ENCODE measurements at places on chromosomes 5 and 9.

DNA sequence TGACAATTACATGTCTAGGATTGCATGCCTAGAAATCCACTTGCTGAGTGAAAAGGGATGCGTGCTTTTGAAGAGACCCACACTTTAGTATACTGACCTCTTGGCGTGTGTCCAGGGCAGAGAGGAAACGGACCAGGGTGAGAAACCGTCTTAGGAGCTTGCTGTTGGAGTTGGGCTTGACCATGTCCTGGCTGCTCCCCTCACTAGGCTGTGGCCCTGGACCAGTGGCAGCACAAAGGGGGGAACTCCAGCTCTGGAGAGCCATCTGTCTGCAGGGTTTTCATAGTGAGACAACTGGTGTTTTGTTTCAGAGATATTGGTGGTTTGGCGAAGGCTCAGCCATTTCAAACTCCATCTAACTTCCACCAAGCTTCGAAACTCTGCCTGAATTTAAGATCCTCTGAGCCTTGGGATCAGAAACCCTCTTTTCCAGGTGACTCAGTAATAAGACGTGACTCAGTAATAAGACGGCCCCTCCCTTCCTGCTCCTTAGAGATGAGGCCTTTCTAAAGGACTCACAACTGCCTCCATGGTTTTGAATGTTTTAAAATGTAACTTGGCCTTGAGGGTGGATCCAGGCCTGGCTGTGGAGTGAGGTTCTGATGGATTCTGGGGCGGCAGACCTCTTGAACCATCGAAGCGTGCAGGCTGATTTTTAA, 165.8 kb downstream of the MELK start:
- peak; percentile 16 for DNase-seq

DNA sequence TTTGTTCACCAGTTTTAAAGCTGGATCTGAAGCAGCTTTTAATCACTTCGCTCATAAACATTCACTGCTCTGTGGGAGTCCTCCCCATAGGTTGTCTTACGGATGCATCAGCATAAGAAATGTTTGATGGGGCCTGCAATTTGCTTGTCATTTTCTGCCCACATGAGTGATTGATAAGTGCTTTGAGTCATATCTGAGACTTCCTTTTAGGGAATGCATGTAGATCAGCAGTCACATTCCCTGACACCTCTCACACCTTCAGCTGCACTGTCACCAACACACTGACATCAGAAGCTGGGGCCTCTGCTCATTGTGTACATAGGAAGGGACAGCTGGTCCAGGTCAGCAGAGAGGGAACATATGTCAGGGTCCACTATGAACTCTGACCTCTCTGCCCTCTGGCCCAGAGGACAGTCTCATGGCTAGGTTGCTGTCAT, 84.1 kb upstream of the SPATA31D4 start:
- no peak for DNase-seq

- peak; percentile 61 for DNase-seq
Measured at GRCh38 chr5:60362158-60362557, 337.8 kb downstream of the DEPDC1B start.

DNA sequence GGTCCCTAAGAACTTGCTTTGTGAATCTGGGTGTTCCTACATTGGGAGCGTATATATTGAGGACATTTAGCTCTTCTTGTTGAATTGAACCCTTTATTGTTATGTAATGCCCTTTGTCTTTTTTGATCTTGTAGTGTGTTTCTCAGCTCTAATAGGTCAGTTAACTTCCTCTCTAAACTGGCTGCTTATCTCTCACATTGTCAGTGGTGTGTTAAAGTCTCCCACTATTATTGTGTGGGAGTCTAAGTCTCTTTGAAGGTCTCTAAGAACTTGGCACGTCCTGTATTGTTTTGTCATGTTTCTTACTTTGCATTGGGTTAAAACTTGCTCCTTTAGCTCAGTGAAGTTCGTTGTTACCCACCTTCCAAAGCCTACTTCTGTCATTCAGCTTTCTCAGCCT, 36.2 kb downstream of the RIC1 start:
- DNase-seq, result no peak

GRCh38 chr5:1318659-1319251, 23.9 kb upstream of the TERT start:
- no peak for DNase-seq

DNA sequence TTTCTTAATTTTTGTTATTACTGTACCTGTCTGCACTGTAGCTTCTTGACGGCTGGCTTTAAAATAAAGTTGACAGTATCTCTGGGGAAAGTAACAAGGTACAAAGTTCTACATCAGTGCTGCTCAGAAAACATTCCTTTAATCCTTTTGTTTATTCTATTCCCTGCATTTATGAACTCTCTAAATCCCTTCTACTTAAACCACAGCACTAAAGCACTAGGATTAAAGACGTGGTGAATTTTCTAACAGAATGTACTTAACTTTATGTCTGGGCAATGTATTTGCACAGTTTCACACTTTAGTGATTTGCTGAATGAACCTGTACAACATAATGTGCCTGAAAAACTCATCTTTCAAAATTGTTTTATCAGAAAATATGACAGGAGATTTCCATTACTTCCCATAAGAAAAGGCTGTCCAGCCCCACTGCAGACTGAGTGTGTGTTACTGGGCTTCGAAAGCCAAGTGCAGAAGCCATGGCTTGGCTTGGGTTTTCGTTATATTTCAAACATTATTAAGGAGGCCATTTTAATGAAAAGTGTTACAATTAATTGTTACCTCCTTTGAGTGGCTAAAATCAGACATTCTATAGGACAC, 43.8 kb downstream of the LHFPL2 start:
- DNase-seq, result no peak

GRCh38 chr9:134637696-134638501, 3.7 kb upstream of the COL5A1 start:
- DNase-seq, result no peak

GRCh38 chr5:4879693-4880303, 260.3 kb upstream of the ADAMTS16 start:
- DNase-seq, result peak; percentile 81

DNA sequence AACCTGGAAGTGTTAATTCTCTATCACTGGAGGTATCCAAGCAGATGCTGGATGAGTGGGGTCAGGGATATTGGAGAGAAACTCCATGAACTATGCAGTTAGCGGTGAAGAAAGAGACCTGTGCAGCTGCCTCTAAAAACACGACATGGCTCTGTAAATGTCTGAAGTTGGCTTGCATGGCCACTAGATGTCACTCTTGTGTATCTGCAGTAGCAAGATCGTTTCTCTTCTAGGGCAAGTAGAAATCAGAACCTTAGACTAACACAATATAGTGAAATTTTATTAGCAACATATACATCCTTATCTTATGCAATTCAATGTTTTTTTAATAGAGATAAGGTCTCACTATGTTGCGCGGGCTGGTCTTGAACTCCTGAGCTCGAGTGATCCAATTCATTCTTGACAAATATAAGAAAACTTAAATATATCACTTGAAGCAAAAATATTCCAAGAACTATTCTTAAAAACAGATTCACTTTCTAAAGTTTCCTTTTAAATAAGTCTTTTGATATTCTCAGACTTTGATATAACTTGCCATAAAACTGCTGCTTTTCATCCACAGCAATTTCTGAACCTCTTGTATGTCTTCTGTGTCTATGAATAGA, 2.9 kb downstream of the OR2S2 start:
- DNase-seq, result peak; percentile 85

DNA sequence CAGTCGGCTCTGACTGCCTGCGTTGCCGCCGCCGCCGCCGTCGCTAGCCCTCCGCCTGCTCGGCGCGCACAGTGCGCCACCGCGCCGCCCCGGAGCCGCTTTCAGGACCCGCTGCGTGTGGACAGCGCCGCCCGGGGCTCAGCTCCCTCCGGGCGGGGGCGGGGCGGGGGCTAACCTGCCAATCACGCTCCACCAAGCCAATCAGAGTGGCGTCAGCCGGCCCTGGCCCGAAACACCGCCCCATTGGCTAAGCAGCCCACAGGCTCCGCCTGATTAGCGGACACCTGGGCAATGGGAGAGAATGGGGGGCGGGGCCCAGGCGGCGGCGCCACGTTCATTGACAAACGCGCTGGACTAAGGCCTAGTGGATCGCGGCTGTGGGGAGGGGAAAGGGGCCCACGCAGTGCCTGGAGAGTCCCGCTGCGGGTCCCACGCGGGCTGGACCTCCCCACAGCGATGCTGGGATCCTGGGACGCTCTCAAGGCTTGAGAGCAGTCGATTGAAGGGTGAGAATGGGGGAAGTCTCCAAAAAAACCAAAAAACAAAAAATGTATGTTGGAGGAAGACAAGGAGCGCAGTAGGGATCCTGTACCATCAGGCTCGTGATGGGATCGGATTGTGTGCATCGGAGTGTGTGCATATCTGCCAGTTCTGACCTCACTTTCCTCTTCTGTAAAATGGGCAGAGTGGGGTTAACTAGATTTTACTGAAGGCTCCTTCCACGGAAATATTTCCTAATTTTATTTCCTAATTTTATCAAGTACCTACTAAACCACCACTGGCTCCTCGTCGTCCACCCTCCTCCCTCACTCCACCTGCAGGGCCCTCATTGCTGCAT, 6.3 kb downstream of the PAX5 start:
- DNase-seq, result peak; percentile 60

- no peak for DNase-seq
Measured at GRCh38 chr5:97096846-97097245, 45.6 kb downstream of the LIX1 start.

DNA sequence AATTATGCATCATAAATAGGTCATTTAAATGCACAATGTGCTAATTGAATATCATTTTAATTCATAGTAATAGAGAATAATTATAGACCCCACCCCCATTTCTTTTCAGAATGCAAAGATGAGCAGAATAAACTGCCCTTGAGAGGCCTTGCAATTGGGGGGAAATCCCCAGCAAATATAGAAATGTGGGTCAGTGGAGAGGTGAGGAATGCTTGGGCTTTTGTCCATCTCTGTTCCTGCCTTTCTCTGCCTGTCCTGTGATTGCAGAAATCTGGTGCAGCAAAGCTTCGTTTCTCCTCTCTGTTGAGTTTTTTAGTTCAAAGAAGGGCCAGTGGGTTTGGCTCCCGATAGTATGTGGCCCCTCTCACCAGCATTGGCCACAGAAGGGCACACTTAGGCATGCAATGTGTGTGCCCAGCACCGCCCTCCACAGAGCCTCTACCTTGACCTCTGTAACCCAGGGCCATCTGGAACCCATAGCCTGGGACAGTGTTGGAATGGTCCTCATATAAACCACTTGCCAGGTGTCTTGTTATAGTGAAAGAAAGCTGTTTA, 164.2 kb downstream of the SEMA6A start:
- DNase-seq, result no peak

DNA sequence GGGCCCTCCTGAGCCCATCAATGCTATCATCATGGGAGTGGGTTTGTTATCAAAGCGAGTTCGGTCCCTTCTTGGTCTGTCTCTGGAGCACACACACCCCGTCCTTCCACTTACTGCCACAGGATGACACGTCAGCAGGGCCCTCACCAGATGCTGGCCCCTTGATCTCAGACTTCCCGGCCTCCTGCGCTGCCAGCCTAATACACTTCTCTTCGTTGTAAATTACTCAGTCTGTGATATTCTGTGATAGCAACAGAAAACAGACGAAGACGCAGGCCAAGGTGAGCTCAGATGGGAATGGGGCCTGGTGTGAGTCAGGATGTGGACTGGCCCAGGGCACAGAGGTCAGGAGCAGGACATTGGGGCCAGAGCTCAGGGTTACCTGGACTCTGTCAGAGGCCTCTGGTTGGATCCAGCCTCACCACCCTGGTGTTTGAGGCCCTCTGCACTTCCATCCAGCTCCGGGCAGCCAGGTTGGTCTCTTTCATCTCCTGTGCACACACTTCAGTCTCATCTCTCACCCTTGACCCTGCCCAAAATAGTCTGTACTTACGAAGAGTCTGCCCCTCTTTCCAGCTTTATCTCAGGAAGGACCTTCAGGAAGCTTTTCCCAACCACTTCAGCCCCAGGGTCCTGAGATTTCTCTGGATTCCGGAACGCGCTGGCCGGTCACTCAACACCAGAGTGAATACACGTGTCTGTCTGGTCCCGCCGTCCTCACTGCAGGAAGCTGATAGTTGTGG, 26.0 kb upstream of the CNOT6 start:
- no peak for DNase-seq

GRCh38 chr5:132274050-132274792, 16.7 kb downstream of the PDLIM4 start:
- DNase-seq, result no peak

DNA sequence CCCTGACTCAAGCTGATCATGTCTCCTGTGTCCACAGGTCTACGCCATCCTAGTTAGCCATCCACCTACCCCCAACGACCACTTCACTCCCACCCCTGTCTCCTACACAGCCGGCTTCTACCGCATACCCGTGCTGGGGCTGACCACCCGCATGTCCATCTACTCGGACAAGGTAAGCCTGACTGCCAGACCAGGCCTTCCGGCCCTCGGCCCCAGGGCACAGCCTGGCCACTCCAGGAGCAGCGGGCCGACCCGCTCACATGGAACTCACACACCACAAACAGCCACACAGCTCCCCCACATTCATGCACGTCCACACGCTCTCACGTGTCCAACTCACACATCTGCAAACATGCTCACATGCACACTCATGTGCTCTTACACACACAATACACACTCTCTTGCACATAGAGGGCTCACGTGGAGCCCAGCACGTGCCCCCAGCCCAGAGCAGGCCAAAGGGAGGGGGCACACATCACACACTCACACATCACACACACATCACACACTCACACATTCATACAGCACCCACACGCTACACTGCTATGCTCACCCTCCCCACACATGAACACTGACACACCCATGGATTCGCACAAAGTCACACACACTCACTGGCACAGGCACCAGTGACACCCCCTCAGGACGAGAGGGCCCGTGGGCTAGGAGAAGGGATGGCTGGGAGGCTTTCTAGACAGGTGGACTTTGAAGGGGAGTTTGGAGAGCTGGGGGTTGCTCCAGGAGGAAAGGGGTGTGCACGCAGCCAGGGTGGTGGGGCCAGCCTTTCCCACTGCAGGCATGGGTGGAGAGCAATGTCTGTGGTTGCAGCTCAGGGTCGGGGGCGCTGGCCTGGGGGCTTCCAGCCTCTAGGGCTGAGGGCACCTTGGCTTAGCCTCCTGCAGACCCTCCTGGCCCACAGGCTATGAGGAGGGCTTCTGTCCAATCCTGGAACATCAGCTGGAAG, 3.3 kb downstream of the GRIN1 start:
- no peak for DNase-seq

GRCh38 chr9:114588210-114588609, 641 bp downstream of the ATP6V1G1 start:
- DNase-seq, result peak; percentile 78

DNA sequence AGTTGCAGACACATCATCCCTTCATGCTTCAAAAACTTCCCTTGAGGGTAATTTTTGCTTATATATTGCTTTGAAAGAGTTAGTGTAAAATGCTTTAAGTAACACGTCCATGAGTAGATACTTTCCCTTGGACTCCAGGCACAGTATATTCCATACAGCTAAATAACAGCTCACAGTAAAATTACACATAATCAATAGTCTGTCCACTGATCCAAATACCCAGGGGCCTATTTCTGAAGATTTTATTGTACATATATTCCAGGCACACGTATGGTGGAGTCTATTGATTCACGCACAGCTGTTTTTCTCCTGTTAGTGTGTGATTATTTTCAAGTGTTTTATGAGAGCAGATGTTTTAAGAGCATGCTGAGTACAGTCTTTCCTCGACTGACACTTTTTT, 223.7 kb upstream of the GRAMD2B start:
- DNase-seq, result no peak

- DNase-seq, result peak; percentile 36
Measured at GRCh38 chr9:34084562-34084961, 35.9 kb upstream of the UBAP2 start.

- DNase-seq, result no peak
Measured at GRCh38 chr5:67341478-67341877, 144.9 kb upstream of the CD180 start.

Measured in AG10803 (cell line).